ENCODE measurements at places on chromosomes 1 and 21. TPM values are rescaled to one million over a fixed set of nuclear protein-coding genes. Genes with fewer than 3 reads are reported as not detected.

The EDN2 gene
- total RNA-seq: 5.1 TPM

The RXFP4 gene
- not detected for total RNA-seq

The STIL gene
- total RNA-seq: 8.8 TPM

The SYCP1 gene
- total RNA-seq: not detected

The DARS2 gene
- 17.6 TPM for total RNA-seq

The TEKT2 gene
- total RNA-seq: not detected

The DENND4B gene
- total RNA-seq: 31.1 TPM

The KRTAP7-1 gene
- not detected for total RNA-seq

The NTNG1 gene
- 4.5 TPM for total RNA-seq

The SLC9C2 gene
- total RNA-seq: not detected

The CSDE1 gene
- 517 TPM for total RNA-seq

The MINDY1 gene
- 15.4 TPM for total RNA-seq

The SPRR2E gene
- total RNA-seq: not detected

The MIXL1 gene
- not detected for total RNA-seq

The ACKR1 gene
- 10.3 TPM for total RNA-seq

The MROH7 gene
- total RNA-seq: 4.2 TPM

The MSH4 gene
- 0.51 TPM for total RNA-seq

The CLCNKB gene
- 0.41 TPM for total RNA-seq

The MYOC gene
- 0.92 TPM for total RNA-seq

The OR14K1 gene
- not detected for total RNA-seq

The CLCA4 gene
- total RNA-seq: 1.7 TPM

The LCE1E gene
- total RNA-seq: not detected

The TBX19 gene
- 1.2 TPM for total RNA-seq

The CR1 gene
- total RNA-seq: 1.5 TPM

The MAP1LC3C gene
- total RNA-seq: 38.0 TPM

The C1orf87 gene
- 0.51 TPM for total RNA-seq

The OR2T6 gene
- total RNA-seq: not detected

The PCAT6 gene
- total RNA-seq: not detected

The CAMSAP2 gene
- 53.6 TPM for total RNA-seq

The CD244 gene
- not detected for total RNA-seq

The SLC37A1 gene
- total RNA-seq: 12.7 TPM

The B3GALT2 gene
- total RNA-seq: 5.7 TPM

The AIM2 gene
- total RNA-seq: not detected

The TMEM222 gene
- 22.3 TPM for total RNA-seq

The LHX8 gene
- 9.4 TPM for total RNA-seq

The BATF3 gene
- 3.0 TPM for total RNA-seq

The DRAM2 gene
- total RNA-seq: 24.6 TPM

The HSD11B1 gene
- total RNA-seq: 1.1 TPM

The ATF6 gene
- 26.7 TPM for total RNA-seq

The SEC22B gene
- 27.9 TPM for total RNA-seq

The PGLYRP4 gene
- 0.31 TPM for total RNA-seq

The RAB3B gene
- 0.51 TPM for total RNA-seq

The TCHH gene
- not detected for total RNA-seq

The COL24A1 gene
- total RNA-seq: 4.9 TPM

The C1QB gene
- total RNA-seq: 18.5 TPM

The CFAP107 gene
- not detected for total RNA-seq

The MPL gene
- total RNA-seq: not detected

The OR2T2 gene
- total RNA-seq: not detected

The EEIG2 gene
- 36.0 TPM for total RNA-seq

The FCRL4 gene
- not detected for total RNA-seq

The NPHS2 gene
- total RNA-seq: not detected

The GOLT1A gene
- total RNA-seq: not detected

The PLA2G2D gene
- total RNA-seq: not detected

Measured in tongue (tissue), 3 donors.